ENCODE measurements at places on chromosomes 5 and 9.

- DNase-seq = no peak
Observed at GRCh38 chr5:67805666-67806348, 409.7 kb upstream of the PIK3R1 start.

GRCh38 chr9:21265421-21266189 is 25.8 kb upstream of the IFNA14 start:
- no peak for DNase-seq

- no peak for DNase-seq
Observed at GRCh38 chr5:112811023-112811422, 50.1 kb upstream of the SRP19 start.

DNA sequence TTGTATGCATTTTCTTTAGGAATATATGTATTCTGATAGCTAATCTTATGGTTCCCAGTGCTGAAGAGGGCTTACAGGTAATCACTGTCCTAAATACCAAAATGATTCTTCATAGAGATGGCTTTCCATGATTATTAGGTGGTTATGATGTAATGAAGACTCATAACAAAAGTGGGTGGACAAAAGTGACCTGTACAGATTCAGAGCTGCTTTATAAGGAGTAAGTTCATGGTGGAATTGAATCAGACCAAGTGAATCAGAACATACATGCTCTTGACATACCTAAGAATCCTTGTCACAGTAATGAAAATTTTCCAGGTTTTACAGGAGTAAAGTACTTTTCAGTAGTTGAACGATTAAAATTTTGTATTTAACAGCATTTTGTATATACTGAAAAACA is 105.6 kb downstream of the NIPBL start:
- DNase-seq = no peak

DNA sequence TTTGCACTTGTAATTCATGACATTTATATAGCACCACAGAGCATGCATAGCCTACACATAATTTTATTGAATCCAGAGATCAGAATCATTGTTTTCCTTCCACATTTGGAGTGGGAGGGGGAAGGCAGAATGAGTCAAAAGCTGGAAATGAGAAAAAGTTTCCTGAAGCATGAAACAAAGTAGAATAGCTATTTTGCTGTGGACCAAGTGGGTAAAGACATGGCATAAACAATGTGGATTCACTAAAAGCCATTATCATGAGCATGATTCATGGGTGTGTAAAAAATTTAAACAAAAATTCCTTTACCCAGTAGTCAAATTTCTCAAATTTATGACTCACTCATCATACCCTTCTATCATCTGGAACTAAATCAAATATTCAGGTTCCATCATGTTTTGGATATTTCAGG is 97.9 kb downstream of the YIPF5 start:
- DNase-seq = no peak

- DNase-seq = no peak
Observed at GRCh38 chr9:123417289-123418051, 61.5 kb downstream of the CRB2 start.

- no peak for DNase-seq
Observed at GRCh38 chr5:74430631-74431289, 209.8 kb downstream of the ENC1 start.

- no peak for DNase-seq
Observed at GRCh38 chr5:1865486-1865885, 17.2 kb downstream of the IRX4 start.

- DNase-seq = no peak
Observed at GRCh38 chr9:28707616-28708015, 1134.3 kb upstream of the C9orf72 start.

GRCh38 chr5:41878173-41878572 is 7.9 kb upstream of the OXCT1 start:
- no peak for DNase-seq

- DNase-seq = no peak
Observed at GRCh38 chr9:91807643-91808246, 142.3 kb downstream of the ROR2 start.

- DNase-seq = no peak
Observed at GRCh38 chr9:36999728-37000333, 34.2 kb downstream of the PAX5 start.

DNA sequence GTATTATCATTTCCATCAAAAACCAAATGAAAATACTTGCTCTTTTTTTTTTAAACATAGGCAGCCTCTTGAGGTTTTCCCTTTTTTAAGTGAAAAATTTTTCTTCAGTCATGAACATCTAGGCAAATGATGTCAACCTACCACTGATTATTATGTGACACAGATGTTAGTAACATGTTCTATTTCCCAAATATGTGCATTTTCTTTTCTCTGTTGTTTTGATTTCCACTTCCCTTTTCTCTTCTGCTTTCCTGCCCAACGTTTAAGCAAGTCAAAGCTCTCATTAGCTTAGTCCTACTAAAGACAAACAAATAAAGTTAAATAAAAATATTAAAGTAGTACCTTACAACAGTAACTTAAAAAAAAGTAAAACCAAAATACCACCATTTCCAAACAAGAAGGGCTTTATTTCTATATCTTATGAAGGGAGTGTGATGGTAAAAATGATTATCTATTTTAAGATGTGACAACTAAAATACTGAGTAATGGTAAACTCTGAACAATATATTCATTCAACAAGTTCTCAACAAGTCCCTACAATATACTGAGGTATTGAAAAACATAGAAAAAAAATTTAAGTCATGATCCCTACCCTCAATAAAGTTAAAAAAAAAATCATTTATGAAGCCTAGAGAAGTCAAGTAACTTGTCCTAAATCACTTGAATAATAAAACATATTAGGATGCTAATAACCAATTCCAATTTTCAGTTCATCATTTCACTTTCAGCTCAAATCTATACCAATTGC is 9.4 kb downstream of the SLC38A9 start:
- DNase-seq = no peak

- no peak for DNase-seq
Observed at GRCh38 chr5:130796032-130796431, 369.0 kb downstream of the HINT1 start.

DNA sequence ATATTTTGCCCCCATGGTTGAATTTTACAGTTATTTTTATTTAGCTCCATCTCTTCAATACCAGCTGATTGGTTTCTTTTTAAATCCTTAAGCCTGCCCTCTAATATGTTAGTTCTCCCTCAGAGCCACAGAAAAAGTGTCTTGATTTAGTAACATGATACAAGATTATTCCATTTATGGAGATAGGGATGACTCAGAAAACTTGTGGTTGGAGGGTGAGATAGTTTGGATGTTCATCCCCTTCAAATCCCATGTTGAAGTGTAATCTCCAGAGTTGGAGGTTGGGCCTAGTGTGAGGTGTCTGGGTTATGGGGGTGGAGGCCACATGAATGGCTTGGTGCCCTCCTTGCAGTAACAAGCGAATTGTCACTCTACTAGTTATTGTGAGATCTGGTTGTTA is 115.7 kb downstream of the FBXO38 start:
- no peak for DNase-seq

- no peak for DNase-seq
Observed at GRCh38 chr5:72723581-72723980, 92.9 kb upstream of the TNPO1 start.

DNA sequence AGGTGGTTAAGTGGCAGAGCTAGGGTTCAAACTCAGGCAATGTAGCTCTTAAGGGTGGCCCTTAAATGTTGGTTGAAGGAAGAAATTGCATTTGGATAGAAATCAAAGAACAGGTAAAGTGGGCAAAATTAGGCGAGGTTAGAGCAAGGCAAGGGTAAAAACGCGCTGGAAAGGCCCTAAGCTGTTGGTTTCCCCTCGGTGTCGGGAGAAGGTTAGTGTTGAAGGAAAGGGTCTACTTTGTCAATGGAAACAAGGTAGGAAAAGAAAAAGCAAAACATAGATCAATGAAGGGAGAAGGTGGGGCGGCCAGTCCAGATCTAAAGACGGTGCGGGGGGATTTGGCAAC is 431 bp downstream of the FASTKD3 start:
- no peak for DNase-seq

DNA sequence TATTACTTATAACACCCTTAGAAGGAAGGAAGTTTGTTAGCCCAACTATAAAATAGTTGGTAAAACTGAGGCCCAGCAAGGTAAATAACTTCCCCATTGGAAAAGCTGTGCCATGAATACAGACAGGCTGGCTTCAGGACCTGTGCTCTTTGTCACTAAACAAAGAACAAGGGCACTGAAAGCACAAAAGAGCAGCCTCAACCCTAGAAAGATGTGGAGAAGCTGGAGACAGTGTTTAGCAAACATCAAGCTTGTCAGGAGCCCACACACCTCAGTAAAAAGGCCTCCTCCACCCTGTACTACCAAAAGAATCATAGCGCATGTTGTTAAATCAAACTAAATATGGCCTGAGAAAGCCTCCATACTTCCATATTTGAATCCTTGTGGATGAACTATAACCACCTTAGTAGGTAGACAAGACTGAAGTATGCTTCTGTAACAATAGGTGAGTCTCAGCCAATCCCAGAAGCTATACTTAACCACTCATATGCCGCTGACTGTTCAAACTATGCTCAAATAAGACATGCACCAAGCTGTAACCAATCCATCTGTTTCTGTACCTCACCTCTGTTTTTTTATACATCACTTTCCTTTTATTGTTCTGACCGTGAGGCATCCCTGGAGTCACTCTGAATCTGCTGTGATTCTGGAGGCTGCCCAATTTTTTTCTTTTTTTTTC is 18.4 kb upstream of the SCGB3A2 start:
- DNase-seq = no peak

DNA sequence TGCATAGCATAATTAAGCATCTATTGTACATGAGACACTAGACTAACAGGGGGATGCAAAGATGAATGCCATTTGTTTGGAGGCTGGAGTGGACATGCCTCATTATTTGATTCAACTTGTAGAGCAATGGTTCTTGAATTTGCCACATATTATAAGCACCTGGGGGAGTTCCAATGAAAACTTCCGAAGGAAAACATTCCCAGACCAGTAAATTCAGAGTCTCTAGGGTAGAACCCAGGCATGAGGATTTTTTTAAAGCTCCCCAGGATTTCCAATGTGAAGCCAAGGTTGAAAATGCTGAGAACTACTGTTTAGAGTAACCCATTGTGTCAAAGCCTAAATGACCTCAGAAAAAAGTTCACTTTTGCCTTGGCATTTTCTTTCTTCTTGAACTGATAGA is 93.9 kb upstream of the ITGA1 start:
- DNase-seq = no peak

DNA sequence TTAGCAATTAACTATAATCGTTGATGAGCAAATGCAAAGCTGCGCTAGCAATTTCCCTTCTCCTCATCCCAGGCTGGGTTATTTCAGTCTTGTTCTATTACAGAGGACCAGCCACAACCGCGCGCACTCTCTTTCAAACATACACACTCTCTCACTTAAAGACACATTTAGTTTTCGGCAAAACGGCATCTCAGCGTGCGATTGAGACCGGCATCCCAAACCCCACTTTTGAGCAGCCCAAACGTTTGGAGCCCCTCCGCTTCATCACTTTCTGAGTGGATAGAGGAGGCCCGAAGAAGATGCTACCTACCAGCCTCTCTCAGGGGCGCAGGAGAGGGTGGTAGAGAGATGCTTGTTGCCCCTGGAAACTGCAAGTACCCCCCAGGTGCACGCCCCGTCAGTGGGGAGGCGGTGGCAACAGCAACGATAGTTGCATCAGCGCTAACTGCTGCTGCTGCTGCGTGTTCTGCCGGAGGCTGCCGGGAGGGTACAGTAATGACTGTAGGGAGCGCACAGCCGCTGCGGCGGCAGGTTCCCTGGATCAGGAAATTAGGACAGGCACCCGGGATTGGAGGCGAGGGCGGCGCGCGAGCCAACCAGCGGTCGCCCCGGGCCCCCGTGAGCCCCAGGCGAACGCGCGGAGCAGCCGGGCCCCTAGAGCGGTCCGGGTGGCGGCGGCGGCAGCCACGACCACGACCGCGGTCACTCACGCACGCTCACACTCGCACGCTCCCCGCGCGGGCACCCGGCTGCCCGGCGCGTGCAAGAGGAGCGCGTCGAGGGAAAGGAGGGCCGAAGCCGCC is 467 bp upstream of the VLDLR start:
- peak; percentile 21 for DNase-seq

GRCh38 chr5:33462456-33462855 is 21.7 kb downstream of the TARS1 start:
- no peak for DNase-seq

DNA sequence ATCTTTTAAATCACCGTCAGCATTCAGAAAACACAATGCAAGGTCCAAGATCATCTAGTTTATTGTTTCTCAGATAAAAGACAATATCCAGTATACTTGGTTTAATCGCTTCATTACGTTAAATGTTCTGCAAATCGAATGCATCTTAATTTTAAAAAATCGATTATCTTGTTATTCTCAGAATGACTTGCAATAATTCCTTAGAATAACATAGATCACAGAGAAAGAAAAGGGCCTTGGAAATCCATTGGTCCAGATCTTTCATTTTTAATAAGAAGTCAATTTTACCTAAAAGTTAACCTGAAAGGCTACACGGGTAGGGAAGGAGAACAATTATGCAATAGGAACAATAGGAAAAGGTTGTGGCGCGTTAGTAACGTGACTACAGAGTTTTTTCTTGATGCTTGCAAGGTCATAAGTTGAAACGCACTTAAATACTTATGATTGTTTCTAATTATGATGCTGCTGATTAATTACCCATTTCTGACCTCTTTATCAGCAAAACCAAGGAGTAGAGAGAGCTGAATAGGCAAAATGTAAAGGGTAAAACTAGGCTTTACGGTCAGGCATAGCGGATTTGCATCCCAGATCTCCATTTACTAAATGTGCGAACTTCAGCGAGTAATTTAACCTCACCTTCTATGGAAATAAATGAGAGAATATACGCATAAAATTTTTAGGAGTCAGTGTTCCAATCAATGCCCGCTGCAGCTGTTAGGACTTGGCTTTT is 769 bp upstream of the LYRM7 start:
- DNase-seq = no peak

DNA sequence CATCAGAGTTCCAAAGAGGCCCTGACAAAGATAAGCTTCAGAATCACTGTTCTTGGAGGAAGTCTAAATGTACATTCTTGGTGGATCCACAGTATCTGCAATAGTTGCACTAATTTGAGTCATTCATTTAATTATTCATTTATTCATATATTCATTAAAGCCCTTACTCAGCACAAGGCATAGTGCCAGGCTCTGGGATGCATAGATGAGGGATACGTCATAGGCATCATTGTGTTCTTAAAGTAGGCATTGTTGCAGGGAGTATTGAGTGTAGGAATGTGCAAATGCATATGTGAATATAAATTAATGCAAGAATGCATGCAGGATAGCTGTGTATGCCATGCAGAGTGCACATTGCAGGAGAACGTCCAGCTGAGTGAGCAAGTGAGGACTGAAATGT is 100.7 kb downstream of the DRD1 start:
- no peak for DNase-seq
